ENCODE measurements at places on chromosomes 5 and 9. TPM values are rescaled to one million over a fixed set of nuclear protein-coding genes. Genes with fewer than 3 reads are reported as not detected.

GRCh38 chr9:37004424-37004935 is 29.6 kb downstream of the PAX5 start:
- no peak for DNase-seq

DNA sequence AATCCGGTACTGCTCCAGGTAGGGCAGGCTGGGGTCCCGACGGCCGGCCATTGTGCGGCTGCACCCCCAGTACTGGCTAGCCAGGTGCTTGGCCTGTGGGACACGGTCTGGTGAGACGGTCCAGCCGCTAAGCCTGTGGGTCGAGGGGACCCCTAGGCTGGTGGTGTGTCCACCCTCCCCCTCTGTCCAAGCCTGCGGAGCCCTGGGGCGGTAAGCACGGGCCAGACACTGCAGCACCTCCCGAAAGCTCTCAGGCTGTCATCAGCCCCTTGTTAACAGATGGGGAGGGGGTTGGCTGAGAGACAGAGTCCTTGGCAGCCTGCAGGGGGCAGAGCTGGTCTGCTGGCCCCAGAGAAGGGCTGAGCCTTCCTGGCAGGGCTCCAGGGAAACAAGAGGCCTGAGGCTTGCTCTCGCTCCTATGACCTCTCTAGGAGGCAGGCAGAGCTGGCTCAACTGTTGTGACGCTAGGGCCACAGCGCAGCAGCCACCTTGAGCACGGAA is 11.8 kb upstream of the MRNIP start:
- no peak for DNase-seq

DNA sequence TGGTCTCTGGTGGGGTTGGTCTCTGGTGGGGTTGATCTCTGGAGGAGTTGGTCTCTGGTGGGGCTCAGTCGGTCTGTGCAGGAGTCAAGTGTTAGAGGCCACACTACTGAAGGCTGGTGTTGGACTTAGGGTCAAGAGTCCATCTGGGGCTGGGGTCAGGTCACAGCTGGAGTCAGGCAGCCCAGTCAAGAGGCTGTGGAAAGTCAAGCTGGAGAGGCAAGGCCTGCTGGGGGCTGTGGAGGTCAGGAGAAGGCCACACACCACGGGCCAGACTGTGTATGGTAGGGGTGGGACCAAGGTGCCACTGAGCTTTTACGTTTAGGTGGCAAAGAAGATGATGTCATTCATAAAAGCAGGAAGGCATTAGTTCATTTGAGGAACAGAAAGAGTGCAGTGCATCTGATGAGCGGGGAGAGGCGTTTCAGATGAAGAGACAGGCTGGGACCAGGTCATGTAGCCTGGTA is 16.7 kb upstream of the CD74 start:
- no peak for DNase-seq

- no peak for DNase-seq
Observed at GRCh38 chr9:93039976-93040375, 18.5 kb upstream of the SUSD3 start.

- no peak for DNase-seq
Observed at GRCh38 chr5:13359344-13359743, 585.1 kb downstream of the DNAH5 start.

GRCh38 chr9:20771729-20772128 is 87.7 kb downstream of the FOCAD start:
- DNase-seq, result no peak

GRCh38 chr9:16579872-16580432 is 290.5 kb downstream of the BNC2 start:
- DNase-seq, result no peak

- DNase-seq, result no peak
Observed at GRCh38 chr5:121962347-121962670, 534 bp downstream of the SRFBP1 start.

DNA sequence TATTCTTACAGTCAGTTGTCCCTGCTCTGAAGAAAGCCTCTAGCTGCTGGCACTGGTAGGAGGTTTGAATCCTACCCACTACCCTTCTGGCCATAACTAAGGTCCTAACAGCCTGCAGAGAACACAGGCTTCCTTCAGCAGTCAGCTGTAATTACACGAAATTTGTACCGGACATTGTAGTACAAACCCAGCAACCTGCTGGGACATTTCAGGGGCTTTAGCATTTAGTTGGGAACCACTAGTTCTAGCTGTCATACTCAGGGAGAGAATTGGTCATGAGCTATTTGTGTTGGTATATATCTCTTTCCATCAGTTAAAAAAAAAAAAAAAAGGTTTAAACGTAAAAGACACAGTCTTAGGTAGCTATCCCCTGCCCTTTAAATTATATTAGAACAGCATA is 1070.2 kb upstream of the DMAC1 start:
- DNase-seq, result no peak

The MRPL22 gene
- polyA plus RNA-seq, result 44.7 TPM

The PDZD2 gene
- 23.0 TPM for polyA plus RNA-seq

The RANBP3L gene
- 1.4 TPM for polyA plus RNA-seq
